Heart left ventricle (tissue), 16 donors: ENCODE measurements at places on chromosomes 7 and 10.

GRCh38 chr10:86247073-86247472 lies 119.5 kb downstream of the GRID1 start:
- DNase-seq: no peak

GRCh38 chr7:150524018-150524417 lies 9.3 kb downstream of the GIMAP7 start:
- DNase-seq: no peak

- no peak for DNase-seq
Measured at GRCh38 chr10:63192826-63193225, 59.7 kb downstream of the NRBF2 start.

GRCh38 chr10:51815723-51816122 lies 116.3 kb upstream of the CSTF2T start:
- DNase-seq: no peak

DNA sequence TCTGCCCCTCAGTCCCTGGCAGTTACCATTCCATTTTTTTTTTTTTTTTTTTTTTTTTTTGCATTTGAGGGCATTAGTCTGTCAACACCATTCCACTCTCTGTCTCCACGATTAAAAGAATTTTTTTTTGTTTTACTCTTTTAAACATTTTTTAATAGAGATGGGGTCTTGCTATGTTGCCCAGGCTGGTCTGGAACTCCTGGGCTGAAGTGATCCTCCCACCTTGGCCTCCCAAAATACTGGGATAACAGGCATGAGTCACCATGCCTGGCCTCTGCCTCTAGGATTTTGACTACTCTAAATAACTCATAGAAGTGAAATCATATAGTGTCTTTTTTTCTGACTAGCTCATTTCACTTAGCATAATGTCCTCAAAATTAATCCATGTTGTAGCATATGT lies 16.5 kb upstream of the CLDN3 start:
- DNase-seq: no peak

- DNase-seq: no peak
Measured at GRCh38 chr10:86849181-86849894, 92.9 kb downstream of the BMPR1A start.

GRCh38 chr10:97752956-97753355 lies 16.0 kb downstream of the ZFYVE27 start:
- DNase-seq: no peak

DNA sequence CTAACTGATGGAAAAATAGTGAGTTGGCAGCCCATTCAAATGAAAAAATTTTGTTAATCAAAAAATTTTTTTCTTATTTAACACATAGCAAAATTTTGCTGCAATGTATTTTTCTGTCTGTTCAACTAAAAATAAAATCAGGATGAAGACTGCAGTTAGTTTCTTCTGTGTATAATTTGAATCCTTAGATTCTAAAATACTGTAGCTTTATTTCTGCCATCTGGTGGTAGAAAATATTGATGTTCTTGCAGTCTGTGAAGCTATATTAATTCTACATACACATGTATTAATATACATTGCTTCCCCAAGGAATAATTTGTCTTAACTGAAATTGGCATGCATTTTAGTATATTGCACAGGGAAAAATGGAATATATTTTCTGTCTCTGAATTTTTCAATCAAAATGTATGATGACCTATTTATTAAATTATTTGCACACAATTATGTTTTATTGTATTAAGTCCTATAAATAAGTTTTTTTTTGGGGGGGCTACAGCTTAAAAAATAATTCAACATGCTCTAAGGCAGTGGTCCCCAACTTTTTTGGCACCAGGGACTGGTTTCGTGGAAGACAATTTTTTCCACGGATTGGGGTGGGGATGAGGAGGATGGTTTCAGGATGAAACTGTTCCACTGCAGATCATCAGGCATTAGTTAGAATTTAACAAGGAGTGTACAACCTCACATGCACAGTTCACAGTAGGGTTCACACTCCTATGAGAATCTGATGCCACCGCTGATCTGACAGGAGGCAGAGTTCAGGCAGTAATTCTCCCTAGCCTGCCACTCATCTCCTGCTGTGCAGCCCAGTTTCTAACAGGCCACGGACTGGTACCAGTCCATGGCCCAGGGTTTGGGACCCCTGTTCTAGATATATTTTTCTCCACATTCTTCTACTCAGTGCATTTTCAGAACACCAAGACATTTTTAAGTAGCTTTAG lies 119.4 kb downstream of the GNAT3 start:
- DNase-seq: no peak

DNA sequence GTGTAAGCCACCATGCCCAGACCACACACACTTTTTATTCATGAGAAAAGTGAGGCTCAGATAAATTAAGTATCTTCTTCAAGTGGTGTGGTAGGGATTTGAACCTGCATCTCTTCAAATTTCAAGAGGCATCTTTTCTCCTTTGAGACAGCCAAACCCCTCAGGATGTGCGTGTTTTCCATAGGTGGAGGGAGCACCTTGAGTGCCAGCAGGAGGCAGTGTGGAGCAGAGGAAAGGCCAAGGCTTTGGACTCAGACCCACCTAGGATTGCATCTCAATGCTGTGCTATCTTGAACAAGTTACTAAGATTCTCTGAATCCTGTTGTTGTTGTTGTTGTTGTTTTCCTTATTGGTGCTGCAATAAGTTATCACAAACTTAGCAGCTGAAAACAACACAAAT lies 40.2 kb upstream of the MYL10 start:
- DNase-seq: no peak

DNA sequence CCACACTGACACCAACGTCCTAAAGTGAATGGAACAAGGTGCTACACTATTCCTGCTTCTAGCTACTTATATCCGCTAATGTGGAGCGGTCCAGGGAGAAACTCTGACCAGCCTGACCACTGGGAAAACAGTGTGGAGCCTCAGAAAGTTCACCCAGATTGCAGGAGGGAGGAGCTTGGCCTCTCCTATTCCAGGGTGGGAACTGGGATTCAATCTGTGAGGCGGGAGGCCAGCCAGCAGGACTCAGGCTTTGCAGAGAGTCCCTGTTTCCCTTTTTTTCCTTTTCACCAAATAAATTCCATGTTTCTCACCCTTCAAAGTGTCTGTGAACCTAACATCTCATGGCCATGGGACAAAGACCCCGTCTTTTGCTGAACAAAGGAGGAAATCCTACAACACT lies 86.4 kb upstream of the SEMA3C start:
- DNase-seq: no peak

DNA sequence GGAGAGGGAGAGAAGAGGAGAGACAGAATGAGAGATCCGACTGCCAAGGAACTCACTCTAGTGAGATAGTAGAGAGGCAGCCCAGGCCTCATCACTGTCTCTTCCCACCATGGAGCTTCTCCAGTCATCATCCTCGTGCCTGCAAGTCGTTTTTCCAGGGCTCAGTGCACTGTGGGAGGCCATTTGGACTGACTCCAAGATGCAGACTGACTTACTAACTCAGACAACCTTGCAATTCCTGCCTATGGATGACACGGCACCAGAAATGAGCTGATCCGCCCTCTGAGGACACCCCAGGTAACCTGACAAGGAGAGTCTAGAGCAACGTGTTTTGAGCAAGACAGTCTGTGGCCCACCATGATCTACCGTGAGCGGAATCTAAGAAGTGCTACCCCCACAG lies 154.9 kb downstream of the GLI3 start:
- no peak for DNase-seq

DNA sequence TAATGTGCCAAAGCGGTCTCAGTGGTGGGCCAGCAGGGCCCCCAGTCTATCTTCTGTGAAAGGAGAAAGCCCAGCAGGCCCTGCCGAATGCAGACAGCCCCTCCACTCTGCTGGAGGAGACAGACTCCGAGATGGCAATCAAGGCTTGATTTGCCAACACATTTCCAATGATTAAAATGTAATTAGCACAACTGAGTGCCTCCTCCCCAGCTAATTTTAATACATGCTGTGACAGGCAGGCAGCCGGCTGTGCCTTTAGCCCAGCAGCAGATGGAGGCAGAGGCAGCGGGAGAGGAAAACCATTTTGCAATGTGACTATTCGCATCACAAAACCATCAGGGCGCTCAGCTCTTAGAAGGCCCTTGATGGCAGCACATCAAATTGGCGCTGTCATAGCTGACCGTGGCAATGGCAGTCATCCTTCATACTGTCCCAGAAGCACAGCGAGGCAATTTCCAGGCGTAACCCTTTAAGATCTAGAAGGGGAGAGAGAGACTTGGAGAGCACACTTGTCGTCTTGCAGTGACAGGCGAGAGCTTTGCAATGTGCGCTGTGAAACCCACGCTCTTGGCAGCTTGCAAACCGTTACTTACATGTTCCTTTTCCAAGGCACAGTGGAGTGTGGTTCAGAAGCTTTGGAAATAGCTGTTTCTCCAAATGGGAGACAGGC lies 714.8 kb upstream of the GALNT17 start:
- no peak for DNase-seq

- no peak for DNase-seq
Measured at GRCh38 chr10:50461123-50461522, 162.6 kb downstream of the SGMS1 start.

DNA sequence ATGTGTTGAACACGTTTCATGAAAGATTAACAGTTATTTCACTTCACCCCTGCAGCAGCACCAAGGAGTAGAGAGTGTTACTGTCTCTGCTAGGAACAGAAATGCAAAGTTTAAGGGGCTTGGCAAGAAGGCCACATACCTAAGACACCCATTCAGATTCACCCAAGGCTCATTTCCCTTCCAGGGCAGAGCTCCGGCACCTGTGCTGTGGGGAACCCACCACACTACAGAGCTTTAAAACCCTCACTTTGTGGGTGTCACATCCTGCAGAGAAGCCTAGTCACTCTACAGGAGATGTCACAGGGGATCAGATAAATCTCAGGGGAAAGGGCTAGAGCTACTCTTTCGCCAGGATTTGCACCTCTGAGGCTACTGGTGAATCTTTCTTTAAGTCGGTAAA lies 176.1 kb upstream of the KLF6 start:
- no peak for DNase-seq

DNA sequence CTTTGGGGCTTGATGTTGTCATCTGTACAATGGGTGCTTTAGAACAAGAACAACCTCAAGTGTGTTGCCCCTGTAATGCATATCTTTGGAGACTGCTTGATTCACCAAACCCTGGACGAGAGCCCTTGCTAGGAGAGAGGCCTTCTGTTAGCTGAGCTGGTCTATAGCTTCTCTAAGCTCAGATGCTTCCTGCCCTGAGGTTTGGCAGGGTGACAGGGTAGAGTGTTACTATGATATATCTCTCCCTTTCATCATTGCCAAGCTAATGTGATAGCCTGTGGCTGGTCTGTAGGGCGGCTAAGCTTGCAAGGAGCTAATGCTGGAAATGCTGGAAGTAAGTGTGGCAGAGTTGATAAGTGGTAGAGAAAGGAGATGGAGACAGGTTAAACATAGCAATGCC lies 364.1 kb downstream of the RPS24 start:
- DNase-seq: no peak

DNA sequence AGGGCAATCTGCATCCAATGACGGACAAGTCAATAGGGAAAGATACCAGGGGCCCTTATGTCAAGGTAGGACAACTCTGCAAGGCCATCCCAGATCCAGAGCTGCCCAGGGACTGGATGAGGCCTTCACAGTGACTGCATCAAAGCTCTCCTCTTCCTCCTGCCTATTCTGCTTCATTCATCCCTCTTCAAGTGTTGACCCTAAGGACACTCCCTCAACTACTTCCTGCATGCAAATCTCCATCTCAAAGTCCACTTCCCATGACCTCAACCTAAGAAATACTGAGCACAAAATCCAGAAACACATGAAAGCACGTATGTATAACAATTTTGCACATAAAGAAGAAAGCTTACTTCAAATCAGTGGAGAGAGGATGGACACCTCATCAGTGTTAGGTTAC lies 182.3 kb downstream of the AVL9 start:
- DNase-seq: no peak

GRCh38 chr7:46929359-46929758 lies 652.6 kb downstream of the TNS3 start:
- no peak for DNase-seq

DNA sequence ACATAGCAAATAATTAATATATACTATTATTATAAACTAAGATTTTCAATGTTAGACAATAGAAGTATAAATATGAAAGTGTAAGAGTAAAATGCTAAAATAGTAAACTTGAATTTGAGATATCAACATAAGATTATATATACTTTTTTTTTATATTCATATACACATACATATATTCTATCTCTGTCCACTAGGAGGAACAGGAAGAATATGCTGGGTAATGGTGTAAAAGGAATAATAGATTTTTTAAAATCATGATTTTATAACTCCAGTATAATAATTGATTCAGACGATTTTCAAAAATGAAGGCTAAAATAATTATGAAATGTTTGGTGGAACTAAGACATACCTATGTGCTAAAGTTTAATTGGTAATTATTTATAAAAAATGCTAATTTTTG lies 37.7 kb downstream of the AGMO start:
- no peak for DNase-seq

GRCh38 chr10:78162853-78163252 lies 129.2 kb downstream of the RPS24 start:
- DNase-seq: no peak

- DNase-seq: no peak
Measured at GRCh38 chr7:147894271-147894670, 696.3 kb upstream of the C7orf33 start.

GRCh38 chr7:134992626-134993179 lies 6.4 kb downstream of the AGBL3 start:
- no peak for DNase-seq

DNA sequence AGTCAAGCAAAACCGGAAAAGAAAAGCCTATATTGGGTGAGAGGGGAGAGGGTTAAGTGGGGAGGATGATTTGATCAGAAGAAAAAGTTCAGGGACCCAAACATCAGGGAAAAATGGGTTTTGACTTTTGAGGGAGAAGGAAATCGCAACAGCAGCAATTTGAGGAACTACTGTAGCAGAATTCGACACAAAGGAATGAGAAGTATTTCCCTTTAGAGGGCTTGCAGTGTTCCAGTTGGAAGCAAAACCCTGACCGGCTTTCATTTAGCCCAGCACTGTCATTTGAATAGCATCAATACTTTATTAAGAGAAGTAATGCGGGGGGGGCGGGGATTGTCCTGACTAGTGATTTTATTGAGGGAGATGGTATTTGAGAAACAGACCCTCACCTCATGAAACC lies 37.2 kb upstream of the GATA3 start:
- DNase-seq: no peak

GRCh38 chr10:32972460-32972859 lies 14.4 kb upstream of the ITGB1 start:
- DNase-seq: no peak
